ENCODE measurements at places on chromosomes 12 and 14.

DNA sequence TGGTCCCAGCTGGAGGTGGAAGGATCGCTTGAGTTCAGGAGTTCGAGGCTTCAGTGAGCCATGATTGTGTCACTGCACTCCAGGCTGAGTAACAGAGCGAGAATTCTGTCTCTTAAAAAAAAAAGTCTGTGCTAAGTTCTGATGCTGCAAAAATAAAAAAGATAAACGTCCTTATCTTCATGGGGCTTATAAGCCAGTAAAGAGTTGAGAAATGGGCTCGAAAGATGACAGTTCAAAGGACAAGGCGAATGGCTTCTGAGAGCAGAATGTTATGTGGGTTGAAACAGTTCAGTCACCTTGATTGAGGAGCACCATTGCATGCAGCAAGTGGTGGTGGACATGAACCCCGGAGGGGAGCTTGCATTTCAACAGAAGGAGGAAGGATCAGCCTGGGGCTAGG is 4.7 kb downstream of the TSPAN9 start:
- no peak for DNase-seq

GRCh38 chr12:116525418-116526001 is 33.7 kb upstream of the MAP1LC3B2 start:
- DNase-seq = peak; percentile 76

DNA sequence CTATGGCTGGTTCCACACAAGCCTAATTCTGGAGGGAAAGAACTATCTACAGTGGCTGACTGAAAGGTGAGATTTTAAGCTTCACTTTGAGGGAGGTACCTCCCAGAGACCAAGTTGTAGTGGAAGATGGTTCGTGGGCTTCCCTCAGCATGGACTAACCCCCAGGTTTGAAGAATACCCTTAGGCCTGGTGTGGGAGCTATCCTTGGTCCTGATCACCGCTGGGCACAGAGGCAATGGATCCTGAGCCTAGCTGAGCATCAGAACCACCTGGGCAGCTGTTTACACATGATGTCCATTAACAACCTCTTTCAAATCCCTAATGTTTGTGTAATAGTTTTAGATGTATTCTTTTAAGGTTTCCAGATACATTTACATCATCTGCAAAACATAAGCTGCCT is 10.3 kb downstream of the DAO start:
- no peak for DNase-seq

DNA sequence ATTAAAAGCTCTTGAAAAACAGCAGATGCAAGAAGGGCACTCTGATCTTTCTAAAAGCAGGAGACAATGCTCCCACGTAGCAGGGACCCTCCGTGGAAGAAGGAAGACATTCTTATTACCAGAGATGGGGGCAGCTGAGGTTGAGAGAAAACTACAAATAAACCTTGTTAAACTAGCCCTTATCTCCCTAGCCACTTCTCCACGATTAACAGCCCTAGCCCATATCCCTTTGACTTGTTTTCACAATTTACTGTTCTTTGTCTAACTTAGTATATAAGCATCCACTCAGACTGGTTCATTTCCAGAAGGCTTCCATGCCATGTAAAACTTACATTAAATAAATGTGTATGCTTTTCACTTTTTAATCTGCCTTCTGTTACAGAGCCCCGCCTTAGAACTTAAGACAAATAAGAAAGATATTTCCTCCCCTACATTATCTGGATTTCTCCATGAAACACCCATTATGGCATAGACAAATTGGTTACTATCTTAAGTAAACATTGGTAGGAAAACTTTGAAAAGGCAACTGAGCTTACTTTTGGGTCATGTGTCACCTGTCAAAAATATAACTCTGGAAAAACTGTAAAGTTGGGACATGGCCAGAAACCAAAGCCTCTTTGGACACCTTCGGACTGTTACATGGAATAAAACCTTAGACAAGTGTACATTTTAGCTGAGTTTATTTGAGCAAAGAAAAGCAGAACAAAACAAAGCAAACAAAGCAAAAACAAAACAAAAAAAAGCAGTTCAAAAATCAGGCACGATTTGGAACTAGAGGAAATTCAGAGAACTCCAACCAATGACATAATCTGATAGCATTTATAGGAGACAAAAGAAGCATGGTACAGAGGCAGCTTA is 4.9 kb upstream of the RNASE1 start:
- DNase-seq = no peak

DNA sequence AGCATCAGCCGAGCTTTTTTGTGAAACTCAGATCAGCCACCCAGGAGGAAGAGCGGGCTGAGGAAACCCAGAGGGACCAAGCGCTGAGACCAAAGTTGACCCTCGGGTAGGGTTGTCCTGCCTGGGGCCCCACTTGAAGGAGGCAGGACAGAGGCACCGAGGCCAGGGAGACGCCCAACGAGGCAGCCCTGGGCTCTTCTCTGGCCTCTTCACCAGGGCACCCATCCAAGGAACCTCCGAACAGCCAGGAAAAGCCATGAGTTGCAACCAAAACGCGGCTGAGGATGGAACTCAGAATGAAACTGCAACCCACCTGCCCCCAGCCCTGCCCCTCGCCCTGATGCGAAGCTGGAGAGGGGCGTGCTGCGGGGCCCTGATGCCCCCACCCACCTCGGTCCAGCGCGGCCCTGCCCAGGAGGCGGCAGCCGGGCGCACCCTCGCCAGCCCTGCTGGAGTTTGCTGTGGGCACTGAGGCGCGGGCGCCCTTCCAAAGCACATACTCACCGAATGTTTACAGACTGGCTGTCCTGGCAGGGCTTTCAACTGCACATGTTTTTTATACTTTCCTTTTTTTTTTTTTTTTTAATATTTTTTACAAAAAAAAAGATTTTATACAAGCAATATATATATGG is 41.9 kb downstream of the JDP2 start:
- no peak for DNase-seq

DNA sequence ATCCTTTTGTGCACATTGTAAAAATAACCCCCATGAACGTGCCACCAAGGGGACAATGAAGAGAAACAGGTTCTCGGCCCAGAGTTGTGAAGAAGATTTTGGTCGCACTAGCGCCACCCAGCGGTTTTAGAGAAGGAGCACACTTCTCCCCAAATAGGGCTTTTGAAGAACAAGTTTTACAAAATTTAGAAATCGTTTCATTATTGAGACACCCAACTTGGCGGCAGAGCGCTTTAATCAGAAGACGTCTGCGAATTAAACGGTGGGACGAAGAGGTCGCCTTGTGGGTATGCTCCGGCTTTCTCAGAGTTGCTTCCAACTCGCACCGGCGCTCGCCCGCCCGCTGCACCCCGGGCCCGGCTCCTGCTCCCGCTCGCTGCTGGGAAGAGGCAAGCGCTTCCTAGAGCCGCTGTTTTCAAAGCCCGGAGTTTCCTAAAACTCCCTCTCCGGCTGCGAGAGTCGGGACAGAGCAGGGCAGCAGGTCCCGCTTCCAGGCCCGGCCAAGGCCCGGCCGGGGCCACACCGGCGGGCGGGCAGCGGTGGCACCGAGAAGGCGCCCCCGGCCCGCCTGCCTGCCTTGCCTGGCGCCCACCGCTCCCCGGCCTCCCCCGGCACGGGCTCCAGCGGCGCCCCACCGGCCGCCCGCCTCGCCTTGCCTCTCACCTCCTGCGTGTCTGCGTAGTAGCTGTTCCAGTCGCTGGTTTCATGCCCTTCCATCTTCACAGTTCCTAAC is 645 bp downstream of the FOXA1 start:
- peak; percentile 32 for DNase-seq
